ENCODE measurements at places on chromosomes 12 and 14. TPM values are rescaled to one million over a fixed set of nuclear protein-coding genes. Genes with fewer than 3 reads are reported as not detected.

The CEP83 gene
- 23.4 TPM for total RNA-seq

- H3K27me3 ChIP-seq, result peaks cover 5% of the 10 kb centered on the region
- DNase-seq, result no peak
- H3K36me3 ChIP-seq, result no peaks in the 10 kb centered on the region
- H3K4me1 ChIP-seq, result no peaks in the 10 kb centered on the region
- H3K27ac ChIP-seq, result no peak overlapping the region
Observed at GRCh38 chr12:122437656-122438121, 15.2 kb upstream of the CLIP1 start.

DNA sequence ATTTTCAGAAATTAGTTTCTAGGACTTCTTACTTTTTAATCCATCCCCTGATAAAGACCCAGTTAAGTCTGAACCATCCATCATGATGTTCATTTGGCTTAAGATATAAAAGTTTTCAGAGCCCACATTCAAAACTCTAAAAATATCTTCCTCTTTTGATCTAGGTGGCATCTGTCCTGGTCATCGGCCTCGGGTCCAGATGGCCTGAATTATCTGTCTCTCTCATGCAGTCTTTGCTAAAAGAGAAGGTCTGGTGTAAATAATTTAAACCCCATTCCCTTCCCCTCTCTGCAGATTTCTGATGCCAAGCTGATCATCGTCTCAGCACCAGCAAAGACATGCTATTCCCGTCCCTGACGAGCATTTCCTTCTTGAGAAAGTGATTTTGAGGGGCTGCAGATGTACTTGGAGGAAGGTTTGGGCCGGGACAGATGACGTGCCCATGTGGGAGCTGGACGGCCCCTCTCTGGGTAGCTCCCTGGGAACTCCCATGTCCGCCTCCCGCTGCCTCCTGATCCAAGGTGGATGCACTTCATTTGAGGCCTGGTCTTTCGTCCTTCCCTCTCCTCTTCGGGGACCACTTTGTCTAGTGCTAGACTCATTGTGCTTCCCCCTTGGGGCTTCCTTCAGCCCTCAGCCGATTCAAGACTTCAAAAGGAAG lies 173.0 kb upstream of the PRMT8 start:
- no peaks in the 10 kb centered on the region for H3K4me1 ChIP-seq
- no peaks in the 10 kb centered on the region for H3K36me3 ChIP-seq
- H3K27me3 ChIP-seq, result peaks cover 2% of the 10 kb centered on the region
- no peak for DNase-seq

- H3K4me1 ChIP-seq, result peaks cover 21% of the 10 kb centered on the region
- H3K27me3 ChIP-seq, result no peaks in the 10 kb centered on the region
- no peak for DNase-seq
- no peak overlapping the region for H3K4me3 ChIP-seq
Observed at GRCh38 chr12:79842630-79843029, 92.3 kb downstream of the PPP1R12A start.

GRCh38 chr12:42631513-42631912 lies 42.0 kb upstream of the PRICKLE1 start:
- H3K27ac ChIP-seq, result no peak overlapping the region
- H3K4me1 ChIP-seq, result no peaks in the 10 kb centered on the region
- no peaks in the 10 kb centered on the region for H3K36me3 ChIP-seq

All from activated CD8-positive, alpha-beta T cell treated with anti-CD3 and anti-CD28 coated beads, Interleukin-2, amount 10 ng/mL, durations not matched to agents 7 days and 5 days (primary cell).